ENCODE measurements at places on chromosomes 11 and 22.
A peak's percentile ranks its signal among the peaks of the same experiment; 100 is the strongest.

GRCh38 chr22:44880610-44881290 lies 128.4 kb downstream of the ARHGAP8 start:
- no peak for DNase-seq

GRCh38 chr11:119169282-119169719 lies 776 bp downstream of the NLRX1 start:
- DNase-seq, result peak; percentile 18

- peak; percentile 90 for DNase-seq
Observed at GRCh38 chr11:76626921-76627401, 43.6 kb downstream of the LRRC32 start.

GRCh38 chr11:24619900-24620299 lies 123.0 kb downstream of the LUZP2 start:
- no peak for DNase-seq

GRCh38 chr22:40690370-40690769 lies 11.1 kb downstream of the MCHR1 start:
- no peak for DNase-seq

- DNase-seq, result no peak
Observed at GRCh38 chr11:69890476-69890875, 71.3 kb upstream of the FGF3 start.

GRCh38 chr11:16505481-16505880 lies 149.1 kb upstream of the SOX6 start:
- no peak for DNase-seq

GRCh38 chr11:122524898-122525297 lies 130.6 kb upstream of the UBASH3B start:
- no peak for DNase-seq

DNA sequence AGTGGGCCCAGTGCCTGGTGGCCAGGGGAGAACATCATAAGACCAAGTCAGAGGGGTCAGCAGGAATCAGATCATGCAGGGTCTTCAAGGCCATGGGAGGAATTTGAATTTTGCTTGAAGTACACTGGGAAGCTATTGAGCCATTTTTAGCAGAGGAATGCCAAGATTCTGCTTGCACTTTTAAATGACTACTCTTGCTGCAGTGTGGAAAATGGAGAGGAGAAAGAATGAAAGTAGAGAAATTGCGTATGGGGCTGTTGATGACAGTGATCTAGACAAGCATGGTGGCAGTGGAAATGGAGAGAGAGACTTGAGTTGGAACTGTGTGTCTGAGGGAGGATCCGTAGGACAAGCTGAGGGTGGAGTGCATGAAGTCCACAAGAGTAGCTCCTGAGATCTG lies 128.1 kb downstream of the WNT7B start:
- DNase-seq, result no peak

GRCh38 chr11:17421781-17422180 lies 33.3 kb upstream of the KCNJ11 start:
- no peak for DNase-seq

DNA sequence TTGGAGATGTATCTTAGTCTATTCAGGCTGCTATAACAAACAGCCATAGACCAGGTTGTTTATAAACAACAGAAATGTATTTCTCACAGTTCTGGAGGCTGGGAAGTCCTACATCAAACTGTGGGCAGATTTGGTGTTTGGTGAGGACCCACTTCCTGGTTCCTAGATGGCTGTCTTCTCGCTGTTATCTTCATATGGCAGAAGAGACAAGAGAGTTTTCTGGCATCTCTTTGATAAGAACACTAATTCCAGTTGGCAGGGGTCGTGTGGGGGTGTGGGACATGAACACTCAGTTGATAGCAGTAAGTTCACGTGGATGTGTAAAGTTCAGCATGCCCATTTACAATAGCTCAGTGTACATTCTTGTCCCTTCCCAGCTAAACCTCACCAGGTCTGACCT lies 41.3 kb upstream of the HMGXB4 start:
- no peak for DNase-seq

- no peak for DNase-seq
Observed at GRCh38 chr11:30046578-30046945, 29.7 kb upstream of the KCNA4 start.

DNA sequence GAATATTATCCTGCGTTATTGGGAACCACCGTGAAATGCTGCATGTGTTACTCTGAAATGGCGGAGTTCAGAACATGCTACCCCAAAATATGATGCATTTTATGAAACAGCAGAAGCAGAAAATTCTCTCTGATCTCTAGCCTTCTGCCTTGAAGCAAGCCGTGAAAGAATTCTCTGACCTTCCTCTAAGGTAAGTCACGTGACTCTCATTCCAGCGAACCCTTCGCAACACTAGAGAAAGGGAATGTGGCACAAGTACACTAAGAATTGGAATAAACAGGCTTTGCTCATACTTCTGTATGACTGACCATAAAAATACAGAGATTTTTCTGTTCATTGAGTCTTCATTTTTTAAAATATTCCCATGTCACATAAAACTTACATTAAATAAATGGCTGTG lies 805.6 kb upstream of the LRRC4C start:
- DNase-seq, result no peak

DNA sequence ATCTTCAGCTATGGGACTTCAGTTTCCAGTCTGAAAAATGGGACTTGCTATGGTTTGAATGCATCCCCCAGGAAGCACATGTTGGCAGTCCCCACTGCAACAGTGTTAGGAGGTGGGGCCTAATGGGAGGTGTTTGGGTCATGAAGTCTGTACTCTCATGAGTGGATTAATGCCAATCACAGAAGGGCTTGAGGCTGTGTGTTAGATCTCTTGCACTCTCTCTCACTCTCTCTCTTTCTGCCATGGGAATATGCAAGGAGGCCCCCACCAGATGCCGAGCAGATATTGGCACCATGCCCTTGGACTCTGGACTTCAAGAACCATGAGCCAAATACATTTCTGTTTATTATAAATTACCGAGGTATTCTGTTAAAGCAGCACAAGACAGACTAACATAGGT lies 7.8 kb upstream of the AP1B1 start:
- DNase-seq, result no peak

DNA sequence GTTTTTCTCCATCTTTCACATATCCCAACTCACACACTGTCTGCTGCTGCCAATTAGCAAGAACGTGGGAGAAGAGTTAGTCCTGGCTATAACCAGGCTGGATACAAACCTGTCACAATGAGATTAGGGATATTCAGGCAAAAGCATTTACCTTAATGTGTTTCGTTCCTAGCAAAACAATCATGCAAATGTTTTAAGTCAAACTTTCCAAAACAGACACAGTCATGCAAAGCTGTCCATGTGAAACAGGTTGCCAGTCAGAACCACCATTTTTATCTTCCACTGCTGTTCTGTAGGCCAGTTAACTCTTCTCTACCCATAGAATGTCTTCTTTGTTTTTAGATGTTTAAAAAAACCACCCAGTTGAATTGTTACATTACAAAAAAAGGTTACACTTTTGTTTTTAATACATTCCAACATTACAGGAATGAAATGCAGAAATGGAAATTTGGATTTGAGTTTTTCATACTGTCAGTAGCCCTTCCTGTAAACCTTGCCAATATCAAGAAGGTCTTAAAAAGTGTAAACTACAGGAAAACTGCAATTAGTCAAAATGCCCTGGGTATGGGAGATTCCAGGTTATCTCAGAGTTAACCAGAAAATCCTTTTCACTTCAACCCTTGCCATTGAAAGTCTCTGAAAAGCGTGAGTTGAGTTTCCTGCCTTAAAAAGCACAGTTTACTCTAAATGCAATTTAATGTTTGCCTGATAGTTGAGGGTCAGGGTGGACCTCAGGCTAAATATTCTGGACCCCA lies 34.2 kb upstream of the LDLRAD3 start:
- DNase-seq, result no peak

DNA sequence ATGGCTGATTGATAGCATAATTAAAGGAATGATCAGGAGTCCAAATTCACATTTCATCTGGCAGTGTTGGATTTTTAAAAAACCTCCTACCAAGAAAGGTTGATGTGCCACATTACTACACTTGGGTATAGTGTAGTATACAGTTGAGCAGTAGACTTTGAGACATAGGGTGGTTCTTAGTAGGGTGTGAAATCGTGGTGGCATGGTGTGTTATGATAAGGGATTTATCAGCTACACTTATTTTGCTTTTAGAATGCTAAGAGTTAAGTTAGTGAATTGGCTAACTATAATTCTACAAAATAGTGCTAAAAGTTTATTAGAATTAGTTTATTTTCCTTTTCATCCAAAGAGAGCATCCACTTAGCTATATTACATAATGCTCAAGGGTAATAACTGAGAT lies 13.1 kb downstream of the TBCEL start:
- DNase-seq, result no peak

DNA sequence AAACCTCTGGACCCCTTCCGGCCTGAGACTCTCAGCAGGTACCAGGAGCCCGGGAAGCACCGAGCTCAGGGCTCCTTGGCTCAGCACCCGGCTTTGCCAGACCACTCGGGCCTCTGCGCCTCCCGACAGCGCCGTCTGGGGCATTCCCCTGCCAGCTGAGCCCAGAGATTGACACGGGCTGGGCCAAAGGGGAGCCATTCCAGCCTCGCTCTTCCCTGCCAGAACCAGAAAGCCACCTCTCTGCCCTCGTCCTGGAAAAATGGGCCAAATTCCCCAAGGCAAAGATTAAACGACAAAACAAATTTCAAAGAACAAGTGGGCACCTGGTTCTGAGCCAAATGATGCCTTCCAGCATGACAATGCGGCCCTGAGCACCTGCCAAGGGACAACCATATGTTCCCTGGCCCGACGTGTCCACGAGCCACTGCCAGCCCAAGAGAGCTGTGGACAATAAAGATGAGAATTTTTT lies 59.3 kb downstream of the CELSR1 start:
- no peak for DNase-seq

DNA sequence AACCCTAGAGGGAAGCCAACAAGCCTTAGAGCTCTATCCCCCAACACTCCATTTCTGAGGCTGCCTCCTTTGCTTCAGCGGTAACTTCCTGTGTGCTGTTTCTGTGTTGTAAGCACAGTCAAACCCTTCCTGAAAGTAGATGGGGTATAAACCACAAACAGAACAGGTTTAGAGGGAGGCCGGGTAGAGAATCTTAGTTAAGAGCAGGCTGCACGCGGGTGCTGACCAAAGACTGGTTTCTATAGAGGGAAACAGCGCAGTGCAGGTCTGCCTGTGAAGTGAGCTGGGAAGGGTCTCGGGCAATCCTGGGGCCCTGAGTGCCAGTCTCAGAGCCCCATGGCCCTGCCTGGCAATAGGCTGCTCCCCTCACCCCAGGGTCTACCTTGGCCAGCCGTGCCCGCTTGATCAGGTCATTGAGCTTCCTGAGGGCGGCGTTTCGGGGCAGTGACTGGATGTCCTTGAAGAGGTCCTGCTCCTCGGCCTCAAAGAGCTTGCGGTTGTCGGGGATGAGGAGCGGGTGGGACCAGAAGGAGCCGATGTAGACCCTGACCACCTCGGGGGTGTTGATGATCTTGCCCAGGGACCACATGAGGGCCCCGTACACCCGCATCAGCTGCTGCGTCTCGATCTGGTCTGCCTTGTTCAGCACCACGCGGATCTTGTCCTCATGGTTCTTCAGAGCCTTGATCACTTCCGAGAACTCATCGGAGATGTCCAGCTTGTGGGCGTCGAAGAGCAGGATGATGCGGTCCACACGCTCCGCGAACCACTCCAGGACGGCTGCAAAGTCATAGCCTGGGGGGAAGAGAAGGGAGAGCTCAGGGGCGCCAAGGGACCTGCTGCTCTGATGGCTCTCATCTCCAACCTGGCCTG lies 15.3 kb upstream of the CDC42BPG start:
- peak; percentile 68 for DNase-seq

- no peak for DNase-seq
Observed at GRCh38 chr11:115135936-115136335, 368.3 kb downstream of the CADM1 start.

GRCh38 chr11:36722421-36722820 lies 124.4 kb upstream of the RAG2 start:
- DNase-seq, result no peak

DNA sequence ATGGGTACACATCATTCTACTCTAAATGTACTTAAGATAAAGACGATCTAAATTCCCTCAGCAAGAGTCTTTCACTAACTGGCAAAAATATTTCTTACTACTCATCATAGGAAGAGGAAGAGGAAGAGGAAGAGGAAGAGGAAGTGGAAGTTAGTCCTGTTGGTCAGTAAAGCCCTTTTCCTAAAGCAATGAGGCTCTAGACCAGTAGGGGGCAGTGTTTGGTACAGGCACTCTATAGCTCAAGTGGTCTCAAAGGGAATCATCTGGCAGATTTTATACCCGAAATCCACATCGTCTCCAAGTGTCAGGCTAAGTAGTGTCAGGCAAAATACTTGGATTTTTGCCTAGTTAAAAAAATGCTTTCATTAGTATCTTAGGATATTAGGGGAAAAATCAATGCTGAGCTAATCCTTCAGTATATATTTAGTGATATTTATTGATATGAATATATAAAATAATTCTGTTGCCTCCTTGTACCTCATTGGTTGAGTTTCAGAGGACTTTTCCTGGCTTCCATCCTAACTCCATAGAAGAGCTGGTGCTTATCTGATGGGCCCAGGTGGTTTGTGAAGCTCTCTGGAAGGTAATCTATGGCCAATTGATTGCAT lies 7.7 kb downstream of the BLID start:
- no peak for DNase-seq

DNA sequence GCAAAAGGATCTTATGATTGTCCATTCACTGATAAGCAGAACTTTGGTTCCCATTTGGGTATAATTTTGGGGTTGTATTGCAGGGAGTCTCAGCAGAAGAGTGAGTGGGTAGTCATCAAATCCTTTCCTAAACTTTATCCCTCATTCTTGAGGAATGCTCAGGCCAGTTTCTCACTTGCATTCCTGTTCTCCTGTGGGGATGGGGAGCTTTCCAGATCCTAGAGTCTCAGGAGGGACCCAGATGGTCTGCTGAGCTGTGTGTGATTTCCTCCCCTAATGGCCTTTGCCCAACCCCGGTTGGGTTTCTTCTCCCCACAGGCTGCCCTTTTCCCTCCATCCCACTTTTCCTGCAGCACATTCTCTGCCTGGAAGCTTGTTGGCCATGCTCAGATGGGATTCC lies 79.9 kb downstream of the MIAT start:
- no peak for DNase-seq

GRCh38 chr11:45568049-45568448 lies 97.4 kb downstream of the CHST1 start:
- DNase-seq, result no peak

GRCh38 chr11:106642331-106642730 lies 375.9 kb downstream of the GUCY1A2 start:
- no peak for DNase-seq

DNA sequence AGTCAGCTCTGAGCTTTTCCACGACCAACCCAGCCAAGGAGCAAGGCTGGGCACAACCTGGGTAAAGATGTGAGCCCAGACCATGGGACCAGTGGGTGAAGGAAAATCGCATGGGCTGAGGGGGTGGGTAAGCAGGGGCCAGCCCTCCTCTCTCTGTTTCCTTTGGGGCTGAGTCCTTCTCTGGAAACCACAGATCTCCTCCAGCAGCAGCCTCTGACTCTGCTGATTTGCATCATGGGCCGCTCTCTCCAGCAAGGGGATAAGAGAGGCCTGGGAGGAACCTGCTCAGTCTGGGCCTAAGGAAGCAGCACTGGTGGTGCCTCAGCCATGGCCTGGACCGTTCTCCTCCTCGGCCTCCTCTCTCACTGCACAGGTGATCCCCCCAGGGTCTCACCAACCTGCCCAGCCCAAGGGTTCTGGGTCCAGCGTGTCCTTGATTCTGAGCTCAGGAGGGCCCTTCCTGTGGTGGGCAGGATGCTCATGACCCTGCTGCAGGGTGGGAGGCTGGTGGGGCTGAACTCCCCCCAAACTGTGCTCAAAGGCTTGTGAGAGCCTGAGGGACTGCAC lies 67.8 kb downstream of the GGTLC2 start:
- no peak for DNase-seq
